ENCODE measurements at places on chromosomes 5 and 9.

DNA sequence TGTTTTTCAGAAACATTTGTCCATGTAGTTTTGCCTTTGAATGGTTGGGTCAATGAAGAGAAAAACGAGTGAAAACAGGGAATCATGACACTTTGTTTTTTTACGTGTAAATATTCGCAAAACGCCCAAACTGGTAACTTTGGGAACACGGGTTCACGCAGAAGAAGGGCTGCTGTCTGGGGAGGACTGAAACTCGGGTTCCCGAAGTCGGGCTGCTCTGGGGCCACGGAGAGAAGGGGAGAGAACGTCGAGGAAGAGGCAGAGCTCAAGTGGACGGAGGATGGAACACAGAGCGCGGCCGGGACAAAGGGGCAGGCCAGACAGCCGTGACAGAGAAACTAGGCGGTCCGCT, 478 bp upstream of the SETD9 start:
- DNase-seq, result no peak

DNA sequence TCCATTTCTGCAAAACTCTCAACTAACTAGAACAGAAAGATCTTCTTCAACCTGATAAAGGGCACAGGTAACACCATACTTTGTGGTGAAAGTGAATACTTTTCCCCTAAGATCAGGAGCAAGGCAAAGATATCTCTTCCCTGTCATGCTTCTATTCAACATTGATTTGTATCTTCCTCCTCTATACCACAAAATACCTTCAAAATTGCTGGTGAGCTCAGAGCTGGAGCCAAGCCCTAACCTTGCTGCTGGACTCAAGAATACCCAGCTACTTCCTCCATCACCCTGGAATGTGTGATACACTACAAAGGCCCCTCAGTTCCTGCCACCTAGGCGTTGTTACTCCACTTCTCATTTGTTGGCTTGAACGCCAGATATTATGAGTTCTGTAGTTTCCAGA, 499.0 kb downstream of the ACTL7B start:
- DNase-seq, result no peak

DNA sequence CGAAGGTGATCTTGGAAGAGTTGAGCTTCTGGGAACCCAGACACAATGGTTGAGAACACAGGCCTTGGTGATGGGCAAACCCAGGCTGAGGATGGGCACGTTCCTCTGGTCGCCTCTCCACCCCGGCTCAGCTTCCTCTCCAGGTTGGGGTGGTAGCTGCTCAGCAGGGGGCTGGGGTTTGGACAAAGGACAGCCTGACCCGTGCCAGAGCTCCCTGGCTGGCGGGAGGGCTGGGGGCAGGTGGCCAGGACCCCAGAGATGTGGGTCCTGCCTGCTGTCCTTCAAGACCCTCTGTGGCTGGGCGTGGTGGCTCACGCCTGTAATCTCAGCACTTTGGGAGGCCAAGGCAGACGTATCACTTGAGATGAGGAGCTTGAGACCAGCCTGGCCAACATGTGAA, 25.2 kb downstream of the NCS1 start:
- DNase-seq, result no peak

- no peak for DNase-seq
Measured at GRCh38 chr5:5854087-5854486, 431.6 kb downstream of the ICE1 start.

GRCh38 chr5:158727136-158727535, 372.6 kb downstream of the EBF1 start:
- DNase-seq, result no peak

DNA sequence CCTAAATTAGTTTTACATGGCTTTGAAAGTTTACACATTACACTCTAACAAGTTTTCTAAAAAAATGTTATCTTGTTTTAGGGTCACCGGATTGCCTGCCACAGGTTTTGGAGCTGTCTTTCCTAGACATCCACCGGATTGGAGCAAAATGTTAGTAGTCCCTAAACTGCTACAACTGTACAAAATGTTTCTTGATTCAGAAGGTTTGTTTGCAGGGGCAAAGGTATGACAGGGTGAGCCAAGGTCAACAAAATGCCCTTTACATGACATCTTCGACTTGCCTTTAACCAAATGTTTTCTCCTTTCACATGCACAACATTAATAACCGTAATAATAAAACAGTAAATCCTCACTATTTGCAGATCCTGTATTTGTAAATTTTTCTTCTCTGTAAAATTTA, 37.2 kb downstream of the CFAP95 start:
- DNase-seq, result no peak

GRCh38 chr5:132753135-132753987, 6.1 kb downstream of the CCNI2 start:
- DNase-seq, result no peak

GRCh38 chr9:92607088-92607487, 62.8 kb downstream of the IPPK start:
- no peak for DNase-seq

- no peak for DNase-seq
Measured at GRCh38 chr9:96253059-96253696, 48.8 kb downstream of the HSD17B3 start.

- DNase-seq, result peak; percentile 61
Measured at GRCh38 chr9:78821126-78821822, 524.3 kb downstream of the PSAT1 start.

DNA sequence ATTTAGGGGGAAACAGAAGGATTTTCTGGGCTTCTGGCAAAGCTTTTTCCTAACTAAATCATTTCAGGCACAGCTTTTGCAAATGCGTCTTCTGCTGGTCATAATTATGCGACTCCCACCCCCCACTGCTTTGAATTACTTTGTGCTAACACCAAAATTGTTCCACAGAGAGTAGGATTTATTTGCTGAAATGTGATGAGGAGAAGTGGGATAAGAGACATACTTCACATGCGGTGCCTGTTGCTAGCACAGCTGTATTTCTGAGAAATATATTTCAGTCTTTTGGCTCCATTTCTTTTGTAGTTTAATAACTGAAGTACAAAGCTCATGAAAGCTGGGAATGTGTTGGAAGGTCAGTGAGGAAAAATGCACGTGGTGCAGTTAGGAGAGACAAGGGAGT, 83.2 kb upstream of the TAS2R1 start:
- no peak for DNase-seq

GRCh38 chr5:145161391-145161790, 673.8 kb downstream of the PRELID2 start:
- DNase-seq, result no peak

- no peak for DNase-seq
Measured at GRCh38 chr9:107976767-107977166, 487.2 kb upstream of the KLF4 start.

- DNase-seq, result no peak
Measured at GRCh38 chr5:131979816-131980215, 31.6 kb downstream of the ACSL6 start.

DNA sequence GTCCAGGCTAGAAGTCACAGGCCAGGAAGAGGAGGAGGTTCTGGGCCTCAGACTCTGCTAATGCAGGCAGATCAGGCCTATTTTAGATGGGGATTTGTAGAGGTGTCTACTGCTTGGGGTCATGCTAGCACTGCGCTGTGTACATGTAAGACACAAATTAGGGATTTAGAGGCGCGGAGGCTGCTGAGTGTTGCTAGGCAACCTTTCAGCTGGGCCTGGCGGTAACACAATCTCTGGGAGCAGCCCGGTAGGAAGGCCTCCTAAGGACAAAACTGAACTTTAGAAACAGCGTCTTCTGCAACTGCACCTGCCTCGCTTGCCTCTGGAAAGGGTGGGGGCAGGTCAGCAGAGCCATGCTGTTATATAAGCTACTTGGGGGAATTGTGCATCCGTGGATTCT, 147.9 kb downstream of the MACROH2A1 start:
- DNase-seq, result no peak

- DNase-seq, result no peak
Measured at GRCh38 chr5:73969195-73970036, 343.4 kb downstream of the ARHGEF28 start.

- no peak for DNase-seq
Measured at GRCh38 chr9:70789086-70789485, 332.3 kb downstream of the TRPM3 start.

DNA sequence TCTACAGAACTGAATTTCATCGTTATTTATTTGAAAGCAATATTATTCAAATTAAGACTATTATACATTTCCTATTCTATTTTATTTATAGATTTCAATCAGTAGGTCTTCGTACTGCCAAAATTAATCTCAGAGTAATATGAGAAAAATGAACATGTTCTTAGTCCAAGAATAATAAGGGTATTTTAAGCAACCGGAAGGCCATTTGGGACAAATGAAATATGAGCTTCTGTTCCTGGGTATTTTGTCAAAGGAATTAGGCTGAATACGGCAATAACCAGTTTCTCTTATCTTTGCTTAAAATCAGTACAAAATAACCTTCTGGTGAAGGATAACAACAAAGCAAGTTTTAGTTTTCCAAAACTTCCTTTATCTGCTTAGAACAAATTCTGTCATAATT, 410.3 kb upstream of the PRR16 start:
- DNase-seq, result no peak

GRCh38 chr5:80926536-80926935, 33.6 kb upstream of the RASGRF2 start:
- DNase-seq, result no peak

GRCh38 chr9:93110311-93110855, 14.4 kb downstream of the CARD19 start:
- DNase-seq, result no peak

GRCh38 chr9:96382839-96383164, 709 bp downstream of the SLC35D2 start:
- no peak for DNase-seq

- DNase-seq, result no peak
Measured at GRCh38 chr9:30140407-30140806, 2244.0 kb upstream of the ACO1 start.

- no peak for DNase-seq
Measured at GRCh38 chr5:87827539-87827938, 414.8 kb upstream of the CCNH start.

GRCh38 chr5:157214861-157215513, 34.3 kb downstream of the ITK start:
- no peak for DNase-seq

GRCh38 chr5:17005107-17005828, 69.2 kb upstream of the MYO10 start:
- no peak for DNase-seq

- no peak for DNase-seq
Measured at GRCh38 chr5:173232499-173233346, 2.3 kb downstream of the NKX2-5 start.

DNA sequence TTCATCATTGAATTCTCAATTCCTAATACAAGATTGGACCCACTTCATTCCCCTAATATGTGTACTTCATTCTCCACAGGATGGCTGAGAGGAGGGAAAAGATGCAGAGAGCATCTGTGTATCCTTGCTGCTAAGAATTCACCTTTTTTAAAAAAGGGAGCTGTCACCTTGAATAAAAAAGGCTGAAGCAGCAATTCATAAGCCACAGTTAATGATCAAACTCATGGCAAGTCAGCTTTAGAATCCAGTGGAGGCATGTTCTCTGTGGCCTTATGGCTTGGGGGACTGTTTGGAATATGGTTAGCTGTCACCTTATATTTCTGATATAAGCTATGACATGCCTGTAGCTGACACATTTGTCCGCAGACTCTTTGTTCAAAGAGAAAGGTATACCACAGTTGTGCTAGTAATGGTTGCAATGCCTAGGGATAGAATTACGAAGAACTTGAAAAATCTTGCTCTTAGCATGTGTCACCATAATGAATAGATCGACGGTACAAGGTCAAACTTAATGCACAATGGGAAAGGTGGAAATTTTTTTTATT, 256.8 kb upstream of the TNC start:
- no peak for DNase-seq

DNA sequence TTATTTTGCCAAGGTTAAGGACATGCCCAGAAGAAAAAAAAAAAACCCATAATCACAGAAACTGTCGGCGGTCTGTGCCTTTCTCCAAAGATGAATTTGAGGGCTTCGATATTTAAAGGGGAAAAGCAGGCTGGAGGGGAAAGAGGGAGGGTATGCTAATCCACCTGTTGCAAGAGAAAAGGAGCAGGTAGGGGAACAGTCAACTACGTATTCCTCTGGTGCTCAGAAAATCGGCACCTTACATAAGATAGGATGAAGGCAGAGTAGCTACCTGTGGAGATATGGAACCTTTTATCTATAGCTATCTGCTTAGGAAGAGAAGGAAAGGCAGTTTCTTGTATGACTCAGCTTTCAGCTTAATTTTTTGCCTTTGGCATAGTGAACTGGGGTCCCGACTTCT, 77.7 kb downstream of the PTCD2 start:
- no peak for DNase-seq
